Activated CD8-positive, alpha-beta memory T cell treated with anti-CD3 and anti-CD28 coated beads for 1 hour (primary cell): ENCODE measurements at places on chromosomes 5 and 9.

- DNase-seq, result no peak
Measured at GRCh38 chr5:142600092-142600491, 85.8 kb downstream of the FGF1 start.

DNA sequence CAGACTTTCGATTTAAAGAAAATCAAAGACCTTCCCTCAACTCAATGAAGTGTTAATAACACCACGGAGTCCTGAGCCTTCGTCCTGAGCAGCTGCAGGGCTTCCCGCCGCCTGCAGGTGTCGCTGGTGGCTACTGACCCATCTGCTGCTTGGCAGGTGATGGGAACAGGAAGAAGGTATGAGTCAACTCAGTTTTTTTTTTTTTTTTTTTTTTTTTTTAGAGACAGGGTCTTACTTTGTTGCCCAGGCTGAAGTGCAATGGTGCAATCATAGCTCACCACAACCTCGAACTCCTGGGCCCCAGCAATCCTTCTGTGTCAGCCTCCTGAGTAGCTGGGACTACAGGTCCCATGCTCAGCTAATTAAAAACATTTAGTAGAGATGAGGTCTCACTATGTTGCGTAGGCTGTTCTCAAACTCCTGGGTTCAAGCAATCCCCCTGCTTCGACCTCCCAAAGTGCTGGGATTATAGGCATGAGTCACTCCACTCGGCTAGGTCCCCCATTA, 185.7 kb upstream of the IL12B start:
- no peak for DNase-seq

DNA sequence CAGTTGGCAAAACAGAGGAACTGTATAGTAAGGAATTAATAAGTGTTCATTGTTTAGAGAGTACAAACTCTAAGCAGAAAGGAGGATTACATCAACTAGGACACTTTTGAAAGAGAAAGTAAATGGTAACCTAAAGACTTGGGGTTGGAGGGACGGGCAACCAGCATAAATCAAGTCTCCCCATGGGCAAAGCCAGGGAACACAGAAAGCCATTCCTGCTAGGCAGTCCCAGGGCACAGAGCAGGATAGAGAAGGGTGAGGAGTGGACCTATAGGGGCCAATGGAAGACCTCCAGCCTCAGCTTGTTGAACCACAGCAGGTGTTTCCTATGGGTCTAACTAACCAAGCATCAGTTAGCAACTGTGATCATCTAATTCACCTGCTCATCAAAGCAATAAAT, 9.2 kb upstream of the ERAP1 start:
- DNase-seq, result no peak

DNA sequence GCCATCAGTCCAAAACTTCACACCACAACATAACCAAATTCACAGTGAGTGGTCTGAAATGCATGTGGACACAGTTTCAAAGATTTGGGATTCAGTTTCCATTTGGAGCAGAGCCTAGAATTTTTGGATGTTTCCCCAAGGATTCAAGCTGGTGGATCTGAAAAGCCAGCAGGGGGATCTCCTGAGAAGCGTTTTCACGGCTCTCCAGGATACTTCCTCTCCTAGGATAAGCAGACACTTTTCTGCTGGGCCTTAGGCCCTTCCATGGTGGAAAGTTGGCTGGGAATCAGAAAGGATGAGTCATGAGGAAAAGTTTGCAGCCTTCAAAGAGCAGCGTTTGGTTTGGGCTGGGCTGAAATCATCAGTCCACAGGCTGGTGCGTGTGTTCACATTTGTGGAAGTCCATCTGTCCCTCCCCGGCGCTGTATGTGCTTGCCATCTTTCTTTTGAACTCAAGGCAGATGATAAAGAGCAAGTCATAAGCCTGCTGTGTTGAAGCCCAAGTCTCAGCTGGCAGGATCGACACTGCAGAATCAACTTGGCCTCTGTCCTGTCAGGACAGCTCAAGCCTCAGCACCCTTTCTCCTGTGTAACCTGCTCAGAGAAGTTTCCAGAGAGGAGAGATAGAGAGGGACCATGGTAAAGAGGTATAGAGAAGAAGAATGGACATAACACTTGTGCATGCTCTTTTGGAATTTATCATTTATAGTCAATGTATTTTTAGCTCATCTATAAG, 152.6 kb upstream of the MSX2 start:
- no peak for DNase-seq

GRCh38 chr5:171418316-171418981, 998 bp upstream of the FGF18 start:
- DNase-seq, result no peak

DNA sequence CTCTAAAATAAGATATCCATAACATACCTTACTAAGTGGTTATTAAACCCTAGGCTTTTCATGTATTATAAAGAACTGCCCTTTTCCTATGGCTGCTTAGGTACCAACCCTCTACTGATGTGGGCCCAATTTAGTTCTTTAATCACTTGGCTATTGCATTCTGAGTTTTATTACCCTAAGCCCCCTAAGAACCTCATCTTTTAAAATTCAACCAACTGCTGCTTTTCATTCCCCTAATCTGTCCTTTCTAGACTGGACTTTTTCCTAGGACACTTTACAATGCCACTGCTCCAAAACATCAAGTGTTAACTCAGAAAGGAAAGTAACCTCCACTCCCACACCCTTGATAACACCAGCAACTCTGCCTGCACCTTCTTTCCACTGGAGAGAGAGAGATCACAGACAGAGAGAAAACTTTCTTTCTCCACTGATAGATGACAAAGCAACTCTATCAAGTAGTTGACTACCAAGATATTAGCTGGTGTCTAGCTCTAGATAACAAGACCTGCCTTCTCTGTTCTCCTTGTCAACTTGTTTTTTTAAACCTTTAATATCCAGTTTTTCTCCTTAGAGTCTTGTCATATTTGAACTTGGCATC, 27.3 kb downstream of the ELL2 start:
- DNase-seq, result no peak

- DNase-seq, result no peak
Measured at GRCh38 chr5:2805080-2805479, 53.6 kb upstream of the IRX2 start.
